ENCODE measurements at places on chromosomes 2 and 18.

DNA sequence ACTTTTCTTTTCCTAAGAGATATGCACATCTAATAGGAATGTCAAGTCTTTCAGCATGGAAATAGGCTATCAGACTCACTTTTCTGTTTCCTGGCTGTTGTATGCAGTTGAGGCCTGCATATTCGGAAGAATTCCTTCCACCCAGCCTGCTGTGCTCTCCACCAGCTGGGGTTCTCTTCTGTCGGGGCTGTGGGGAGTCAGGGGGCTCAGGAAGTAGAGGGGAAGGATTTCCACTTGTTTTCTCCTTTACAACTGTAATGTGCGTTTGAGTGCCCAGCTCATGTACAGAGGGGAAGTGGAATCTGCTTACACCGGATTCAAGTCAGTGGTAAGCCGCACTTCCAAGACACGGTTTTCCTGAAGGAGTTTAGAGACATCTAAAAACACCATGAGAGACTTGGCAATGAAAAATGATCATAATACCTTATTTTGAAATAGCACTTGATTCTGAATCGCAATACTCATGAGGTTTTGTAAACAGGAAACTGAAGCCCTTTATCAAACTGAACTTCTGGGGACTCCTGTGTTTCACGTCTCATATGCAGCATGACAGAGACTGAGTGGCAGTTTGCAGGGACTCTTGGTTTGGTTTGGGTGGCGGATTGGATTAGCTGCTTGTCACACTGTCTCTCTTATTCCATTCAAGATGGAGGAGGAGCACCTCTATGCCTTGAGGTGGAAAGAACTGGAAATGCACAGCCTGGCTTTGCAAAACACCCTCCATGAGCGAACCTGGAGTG is 90.4 kb downstream of the MTCL1 start:
- no peak for DNase-seq

DNA sequence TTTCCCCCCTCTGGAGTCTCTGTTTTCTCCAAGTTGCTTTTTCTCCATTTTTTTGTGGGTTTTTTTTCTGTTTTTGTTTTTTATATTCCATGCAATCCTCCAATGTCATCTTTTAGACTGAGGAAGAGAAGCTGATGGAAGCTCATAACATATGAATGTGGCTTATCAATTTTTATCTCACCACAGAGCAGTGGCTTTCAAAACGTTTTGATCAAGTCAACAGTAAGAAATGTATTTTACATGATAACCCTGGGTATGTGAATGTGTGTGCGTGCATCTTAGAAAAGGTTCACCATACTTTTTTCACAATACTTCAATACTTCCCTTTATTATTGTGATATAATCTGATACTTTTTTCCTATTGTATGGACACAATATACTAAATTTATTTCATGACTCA is 64.6 kb upstream of the CDCA7 start:
- DNase-seq: no peak

DNA sequence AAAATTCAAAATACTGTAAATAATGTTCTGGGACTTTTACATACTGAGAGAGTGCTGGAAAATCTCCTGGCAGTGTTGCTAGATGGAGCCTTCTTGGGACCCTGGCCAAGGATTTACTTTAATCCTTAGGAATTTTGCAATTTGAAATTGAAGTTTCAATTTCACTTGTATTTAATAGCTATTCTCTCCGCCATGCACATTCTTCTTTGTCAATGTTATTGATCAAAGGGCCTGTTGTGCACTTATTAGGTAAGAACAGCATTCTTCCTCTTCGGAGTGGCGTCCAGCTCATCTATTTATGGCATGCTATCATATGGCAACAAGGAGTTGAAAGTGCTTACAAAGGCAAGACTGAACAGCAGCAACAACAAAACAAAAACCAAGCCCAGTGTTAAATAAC is 40.1 kb upstream of the SOS1 start:
- DNase-seq: no peak

GRCh38 chr2:119232666-119232993 is 9.0 kb downstream of the STEAP3 start:
- DNase-seq: no peak

DNA sequence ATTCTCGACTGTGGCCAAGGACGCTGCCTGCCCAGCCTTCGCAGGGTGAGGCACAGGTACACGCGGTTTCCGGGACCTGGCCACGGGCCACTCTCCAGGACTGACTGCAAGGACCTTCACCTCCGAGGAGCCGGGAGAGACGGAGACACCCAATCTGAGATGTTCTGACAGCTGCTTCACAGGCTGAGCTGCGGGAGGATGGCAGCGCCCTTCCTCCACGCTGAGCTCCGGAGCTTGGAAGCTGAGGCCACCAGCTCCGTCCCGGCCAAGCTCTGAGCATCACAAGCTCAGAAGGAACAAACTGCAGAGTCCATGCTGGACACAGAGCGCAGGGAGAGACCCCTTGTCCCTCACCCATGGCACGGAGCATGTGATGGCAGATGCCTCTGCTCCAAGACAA is 71.1 kb upstream of the CTDP1 start:
- no peak for DNase-seq

- no peak for DNase-seq
These were observed 100.9 kb downstream of the AP1S3 start for GRCh38 chr2:223736488-223736887.
